ENCODE measurements at places on chromosomes 3 and 15.

- DNase-seq = no peak
Observed at GRCh38 chr3:50172626-50173220, 17.6 kb downstream of the SEMA3F start.

DNA sequence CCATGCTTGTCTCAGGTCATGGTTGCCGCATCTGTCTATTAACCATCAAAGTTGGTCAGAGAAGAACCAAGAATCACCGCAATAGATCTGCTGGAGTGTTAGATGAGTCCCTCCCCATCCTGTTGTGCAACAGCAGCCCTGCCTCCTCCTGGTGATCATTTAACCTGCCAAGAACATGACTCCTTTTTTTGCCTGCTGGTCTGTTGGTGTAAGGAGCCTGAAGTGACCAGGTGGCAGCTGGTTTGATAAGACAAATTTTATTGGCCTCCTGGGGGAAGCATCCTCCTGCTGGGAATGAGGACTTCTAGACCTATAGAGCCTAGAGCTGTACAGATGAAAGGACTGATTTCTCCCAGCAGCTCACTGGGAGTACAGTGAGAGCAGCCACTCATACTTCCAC, 43.5 kb upstream of the RAF1 start:
- DNase-seq = no peak

GRCh38 chr3:141006344-141006743, 44.8 kb upstream of the SPSB4 start:
- DNase-seq = no peak

DNA sequence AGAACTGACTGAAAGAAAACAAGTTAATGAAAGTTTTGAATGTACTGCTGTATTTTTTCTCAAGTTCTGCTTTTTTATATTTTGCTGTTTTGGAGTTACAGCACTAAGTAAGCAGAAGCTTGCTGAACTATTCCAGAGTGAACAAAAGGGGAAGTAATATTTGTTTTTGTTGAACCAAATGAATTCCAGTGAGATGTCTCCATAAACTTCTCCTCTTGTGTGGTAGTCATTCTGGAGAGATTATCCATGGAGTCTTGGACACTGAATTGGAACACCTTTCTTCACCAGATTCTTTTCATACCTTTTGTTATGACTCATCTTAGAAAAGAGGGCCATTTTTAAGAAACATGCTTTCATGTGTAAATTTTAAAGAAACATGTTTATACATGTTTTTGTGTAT, 8.8 kb downstream of the ANKUB1 start:
- no peak for DNase-seq

DNA sequence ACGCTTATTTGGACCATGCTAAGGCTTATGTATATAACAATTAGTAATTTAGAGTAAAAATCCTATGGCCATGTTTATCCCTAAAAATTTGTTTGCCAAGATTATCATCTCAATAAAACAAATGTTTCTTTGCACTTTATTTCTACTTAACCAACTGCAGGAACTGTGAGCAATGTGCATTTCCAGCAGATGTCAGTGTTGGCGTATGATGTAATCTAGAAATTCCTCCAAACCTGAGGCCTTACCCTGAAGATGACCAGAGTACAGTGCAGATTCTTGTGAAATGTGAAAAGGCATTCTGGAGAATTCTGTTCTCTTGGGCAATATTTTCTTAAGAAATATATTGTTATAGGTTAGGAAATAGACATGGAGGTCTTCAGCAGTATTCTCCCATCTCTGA, 205.9 kb downstream of the MBNL1 start:
- no peak for DNase-seq

DNA sequence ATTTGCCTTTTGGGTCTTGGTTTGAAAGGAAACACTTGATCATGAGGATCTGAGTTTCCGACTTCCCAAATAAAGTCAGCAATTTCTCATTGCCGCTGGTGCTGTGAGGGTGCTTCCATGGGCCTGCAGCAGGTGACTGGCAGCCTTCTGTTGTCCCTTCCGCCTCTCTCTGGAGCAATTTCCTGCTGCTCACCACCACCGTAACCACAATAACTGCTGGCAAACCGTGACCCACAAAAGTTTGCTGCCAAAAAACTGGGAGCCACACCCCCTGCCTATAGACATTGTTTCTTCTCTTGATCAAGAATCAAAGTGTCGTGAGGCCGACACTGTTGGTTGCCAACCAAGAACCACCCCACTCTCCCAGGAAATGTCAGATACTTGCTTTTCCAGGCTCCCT, 164.0 kb downstream of the NR2F2 start:
- DNase-seq = no peak

- no peak for DNase-seq
Observed at GRCh38 chr3:149252272-149252671, 30.6 kb upstream of the CP start.

- DNase-seq = no peak
Observed at GRCh38 chr3:141233457-141234161, 2.0 kb downstream of the PXYLP1 start.

DNA sequence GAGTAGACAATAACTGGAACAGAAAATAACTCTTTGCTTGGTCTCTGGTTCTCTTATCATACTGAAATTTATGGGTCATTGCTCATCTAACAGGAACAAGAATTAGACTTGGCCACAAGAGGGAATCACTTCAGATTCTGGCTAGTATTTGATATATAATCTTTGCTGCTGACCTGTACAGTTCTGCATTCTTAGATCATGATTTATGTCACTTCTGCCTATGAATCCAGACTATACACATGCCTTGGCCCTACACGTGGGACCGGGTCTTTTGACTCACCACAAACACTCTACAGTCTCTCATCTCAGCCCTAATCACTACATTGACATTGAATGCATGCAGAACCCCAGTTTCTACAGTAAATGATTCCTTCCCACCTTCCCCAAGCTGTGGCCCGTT, 162.5 kb upstream of the SOX2 start:
- no peak for DNase-seq

- DNase-seq = no peak
Observed at GRCh38 chr3:80023010-80023409, 255.2 kb upstream of the ROBO1 start.

DNA sequence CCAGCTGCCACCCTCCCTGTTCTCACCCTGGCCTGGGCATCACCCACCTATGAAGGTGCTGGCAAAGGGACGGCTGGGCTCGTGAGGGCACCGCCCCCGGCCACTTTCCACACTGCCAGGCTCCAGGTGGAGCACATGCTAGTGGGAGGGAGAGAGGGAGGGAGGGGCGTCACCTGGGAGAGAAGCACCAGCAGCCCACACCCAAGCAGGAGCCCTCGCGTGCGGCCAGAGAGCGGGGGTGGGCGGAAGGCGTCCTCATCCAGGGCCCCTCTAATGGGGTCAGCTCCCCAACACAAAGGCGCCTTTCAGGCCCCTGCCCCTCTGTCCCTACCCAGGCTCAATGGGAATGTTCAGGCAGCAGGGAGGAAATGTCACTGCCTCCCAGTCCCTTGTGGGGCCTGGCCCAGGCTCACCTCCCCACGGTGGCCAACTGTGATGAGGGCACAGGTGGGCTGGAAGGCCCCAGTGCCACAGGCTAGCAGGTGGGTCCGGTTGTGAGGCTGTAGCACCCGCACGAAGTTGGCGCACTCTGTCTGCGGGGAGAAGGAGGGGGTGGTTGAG, 3.1 kb downstream of the SEMA3G start:
- DNase-seq = no peak

DNA sequence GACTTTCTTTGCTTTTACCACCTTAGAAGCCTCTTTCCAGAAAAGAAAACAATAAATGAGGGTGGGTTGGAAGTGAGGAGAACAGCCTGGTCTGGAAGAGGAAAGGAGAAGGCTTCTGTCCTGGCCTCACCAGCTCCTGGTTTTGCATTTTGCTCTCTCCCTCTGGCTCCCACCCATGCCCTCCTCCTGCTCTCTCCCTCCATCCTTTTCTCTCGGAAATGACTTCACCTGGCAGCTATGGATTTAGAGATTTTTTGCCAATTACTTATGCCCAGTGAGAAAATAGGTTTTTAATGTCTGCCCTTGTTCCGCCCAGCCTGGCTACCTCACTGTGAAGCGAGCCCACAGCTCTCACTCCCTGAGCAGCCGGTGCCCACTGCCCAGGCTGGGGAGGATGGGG, 77.9 kb upstream of the NTRK3 start:
- DNase-seq = no peak
